SW 1271 (cell line): ENCODE measurements at places on chromosomes 4 and X.

GRCh38 chr4:42277291-42277690 is 120.0 kb upstream of the SHISA3 start:
- DNase-seq: no peak

DNA sequence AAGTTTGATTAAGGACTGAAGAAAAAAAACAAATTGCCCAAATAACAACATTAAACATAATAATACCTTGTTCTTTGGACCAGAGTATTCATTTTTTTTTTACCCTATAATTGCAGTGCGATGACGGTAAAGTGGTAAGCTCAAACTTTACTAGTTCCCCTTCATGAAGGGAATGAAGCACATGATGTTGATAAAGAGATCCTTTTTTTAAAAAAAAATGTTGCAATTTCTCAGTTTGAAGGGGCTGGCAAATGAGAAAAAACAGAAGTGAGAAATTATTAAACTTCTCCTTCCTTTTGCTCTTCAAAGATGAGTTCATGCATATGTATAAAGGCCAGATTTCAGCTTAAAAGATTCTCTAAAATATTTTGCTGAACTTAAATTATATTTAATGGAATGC is 231.7 kb downstream of the C4orf33 start:
- DNase-seq: no peak

DNA sequence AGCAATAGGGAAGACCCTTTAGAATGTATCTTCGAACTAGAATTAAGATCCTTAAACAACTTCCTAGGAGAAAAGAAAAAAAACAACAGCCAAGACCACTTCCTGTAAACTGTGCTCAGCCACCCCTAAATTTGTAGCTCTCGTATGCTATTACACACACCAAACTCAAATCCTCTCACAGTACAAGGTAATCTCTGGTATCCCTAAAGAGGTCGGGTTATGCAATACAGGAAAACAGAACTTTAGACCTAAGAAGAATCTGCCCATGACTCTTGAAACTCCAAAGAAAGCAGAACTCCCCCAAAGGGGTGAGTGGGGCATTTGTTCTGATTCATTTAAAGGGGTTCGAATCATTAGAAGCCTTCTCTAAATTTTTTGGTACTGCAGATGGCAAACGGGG is 170.9 kb upstream of the CASK start:
- DNase-seq: no peak

DNA sequence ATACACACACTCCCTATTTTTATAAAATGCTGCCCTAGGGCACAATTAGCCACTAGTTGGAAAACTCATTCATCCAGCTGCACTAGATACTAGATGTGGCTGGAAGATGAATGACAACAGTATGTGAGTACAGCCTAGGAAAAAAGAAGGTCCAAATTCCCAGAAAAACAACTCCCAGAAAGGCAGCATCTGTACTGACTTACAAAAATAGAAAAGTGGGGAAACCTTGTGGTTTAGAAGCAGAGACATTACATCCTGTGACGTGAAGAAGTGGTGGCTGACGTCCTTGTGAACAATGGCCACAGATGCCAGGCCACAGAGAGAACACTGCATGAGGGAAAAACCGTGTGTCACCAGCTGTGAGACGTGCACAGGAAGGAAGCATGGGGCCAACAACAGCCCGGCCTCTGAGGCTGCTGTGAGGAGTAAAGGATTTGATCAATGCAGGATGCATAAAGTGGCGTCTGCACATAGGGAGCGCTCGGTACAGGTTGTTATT is 81.2 kb downstream of the SPRY1 start:
- DNase-seq: no peak

DNA sequence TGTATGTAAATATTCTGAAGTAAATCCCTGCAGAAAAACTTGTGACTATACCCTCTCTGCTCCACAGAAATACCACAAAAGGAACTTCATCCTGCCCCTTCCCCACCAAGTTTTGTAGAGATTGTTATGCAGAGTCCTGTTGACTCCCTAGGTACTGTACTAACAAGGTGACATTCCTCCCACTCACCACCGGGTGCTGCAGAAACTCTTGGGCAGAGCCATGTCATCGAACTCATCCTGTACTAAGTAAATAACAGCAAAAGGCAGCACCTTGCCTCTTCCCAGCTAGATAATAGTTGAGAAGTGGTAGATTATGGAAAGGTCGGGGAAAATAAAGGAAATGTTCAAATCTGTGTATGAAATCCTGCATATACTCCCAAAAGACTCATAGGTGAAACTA is 233.3 kb downstream of the STPG2 start:
- DNase-seq: no peak

DNA sequence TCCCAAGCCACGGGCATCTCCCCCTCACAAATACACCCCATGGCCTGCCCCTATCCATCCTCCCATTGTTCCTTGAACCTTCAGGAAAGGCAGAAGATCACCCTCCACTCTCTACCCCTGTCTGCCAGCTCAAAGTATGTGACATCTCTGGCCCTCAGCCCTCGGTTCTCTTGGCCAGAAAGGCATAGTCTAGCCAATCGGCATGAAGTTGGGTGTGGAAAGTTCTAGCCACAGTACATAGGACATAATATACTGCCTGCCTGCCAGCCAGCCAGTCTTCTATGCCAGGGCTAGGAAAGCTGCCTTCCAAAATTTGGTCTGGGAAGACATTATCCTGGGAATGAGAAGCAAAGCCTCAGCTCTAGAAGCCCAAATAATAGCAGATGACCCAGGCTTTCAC is 3.2 kb upstream of the PLP1 start:
- DNase-seq: no peak

DNA sequence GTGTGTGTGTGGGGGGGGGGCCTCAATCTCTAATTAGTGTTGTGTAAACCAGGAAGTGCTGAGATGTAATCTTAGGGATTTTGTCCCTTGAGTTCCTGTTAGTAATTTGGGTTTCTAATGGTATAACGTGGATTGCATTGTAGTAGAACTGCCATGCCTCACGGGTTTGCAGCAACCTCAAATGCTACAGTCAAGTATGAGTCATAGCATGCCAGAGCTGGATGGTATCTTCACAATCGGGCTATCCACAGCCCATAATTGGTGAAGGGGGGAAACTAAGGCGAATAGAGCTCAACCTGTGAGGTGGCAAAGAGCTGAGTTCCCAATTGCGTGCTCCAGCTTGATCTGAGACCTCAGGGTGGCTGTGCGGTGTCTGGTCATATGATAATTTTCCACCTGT is 2.2 kb upstream of the FMR1NB start:
- DNase-seq: no peak

DNA sequence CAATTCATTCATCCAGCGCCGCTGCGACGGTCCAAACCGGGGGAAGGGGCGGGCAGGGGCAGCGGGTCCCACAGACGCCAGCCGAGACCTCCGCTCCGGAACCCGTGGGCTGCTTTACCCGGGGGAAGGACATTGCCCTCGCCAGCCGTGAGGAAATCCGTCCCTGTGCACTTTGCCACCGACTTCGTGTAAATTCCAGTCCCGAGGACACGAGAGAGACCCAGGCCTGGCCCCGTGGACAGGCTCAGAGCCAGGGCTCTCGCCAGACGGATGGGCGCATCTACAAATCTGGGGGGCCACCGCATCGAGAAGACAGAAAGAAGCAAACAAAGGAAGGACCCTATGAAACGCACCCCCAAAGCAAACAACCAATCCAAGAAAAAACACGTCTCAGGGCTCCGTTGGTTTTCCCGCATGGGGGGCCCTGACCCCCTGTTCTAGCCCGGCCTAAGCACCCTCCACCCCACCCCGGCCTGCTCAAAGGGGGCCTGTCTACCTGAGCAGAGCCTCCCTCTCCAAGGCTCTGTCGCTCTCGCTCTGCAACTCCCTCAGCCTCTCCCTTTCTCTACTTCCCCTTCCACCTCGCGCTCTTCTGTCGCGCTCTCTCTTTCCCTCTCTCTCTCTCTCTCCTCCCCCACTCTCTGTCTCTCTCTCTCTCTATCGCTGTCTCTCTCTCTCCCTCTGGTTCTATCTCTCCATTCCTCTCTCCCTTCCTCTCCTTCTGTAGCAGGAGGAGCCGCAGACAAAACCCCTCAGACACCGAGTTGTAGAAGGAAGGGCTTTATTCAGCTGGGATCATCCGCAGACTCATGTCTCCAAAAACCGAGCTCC is 11.3 kb downstream of the FRG2 start:
- DNase-seq: no peak

DNA sequence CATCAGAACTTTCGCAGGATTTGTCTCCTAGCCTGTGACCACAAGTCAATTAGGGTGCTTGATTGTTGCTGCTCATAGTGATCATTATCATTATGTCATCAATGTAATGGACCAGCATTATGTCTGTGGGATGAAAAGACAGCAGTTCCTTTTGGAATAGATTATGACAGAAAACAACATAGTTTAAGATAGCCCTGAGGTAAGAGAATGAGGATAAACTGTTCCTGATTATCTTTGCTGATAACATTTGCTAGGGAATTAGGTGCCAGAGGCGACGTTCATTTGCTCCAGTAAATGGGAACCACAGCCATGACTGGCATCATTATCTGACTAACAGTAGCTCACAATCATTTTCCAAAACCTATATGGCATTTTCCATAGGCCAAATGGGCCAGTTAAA is 12.7 kb upstream of the THOC2 start:
- no peak for DNase-seq

DNA sequence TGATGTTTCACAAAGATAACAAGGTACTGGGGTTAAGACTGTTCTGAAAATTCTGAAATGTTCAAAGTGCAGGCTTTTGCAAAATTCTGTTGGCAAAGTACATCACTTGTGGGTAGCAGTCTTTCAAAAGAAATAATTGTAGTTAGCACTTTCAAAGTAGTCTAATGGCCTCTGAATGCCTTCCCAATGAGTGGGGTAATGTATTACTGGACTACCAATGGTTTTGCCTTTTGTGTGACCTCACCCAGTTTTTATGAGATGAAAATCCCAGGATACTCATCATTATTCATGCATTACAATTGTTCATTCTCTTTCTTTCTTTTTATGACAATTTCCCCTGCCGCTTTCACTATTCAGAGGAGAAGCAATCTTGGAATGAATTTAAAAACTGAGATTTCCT is 686.1 kb downstream of the GLUD2 start:
- no peak for DNase-seq

DNA sequence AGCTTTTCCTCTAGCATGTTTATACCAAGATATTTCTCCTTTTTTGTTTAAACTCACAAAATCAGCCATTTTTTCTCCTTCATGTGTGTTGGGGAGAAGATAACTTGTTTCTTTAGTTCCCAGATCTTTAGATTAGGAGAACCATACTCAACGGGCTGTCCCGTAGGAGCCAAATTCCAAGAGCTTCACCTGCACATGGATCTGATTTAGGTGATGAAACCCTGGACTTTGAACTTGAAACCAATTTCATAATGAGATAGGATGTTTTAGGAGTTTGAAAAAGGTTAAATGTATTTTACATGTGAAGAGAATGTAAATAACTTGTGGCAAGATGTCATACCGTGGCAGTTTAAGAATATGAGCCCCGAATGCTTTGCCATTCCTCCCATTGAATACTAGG is 280.0 kb upstream of the PCDH18 start:
- no peak for DNase-seq

DNA sequence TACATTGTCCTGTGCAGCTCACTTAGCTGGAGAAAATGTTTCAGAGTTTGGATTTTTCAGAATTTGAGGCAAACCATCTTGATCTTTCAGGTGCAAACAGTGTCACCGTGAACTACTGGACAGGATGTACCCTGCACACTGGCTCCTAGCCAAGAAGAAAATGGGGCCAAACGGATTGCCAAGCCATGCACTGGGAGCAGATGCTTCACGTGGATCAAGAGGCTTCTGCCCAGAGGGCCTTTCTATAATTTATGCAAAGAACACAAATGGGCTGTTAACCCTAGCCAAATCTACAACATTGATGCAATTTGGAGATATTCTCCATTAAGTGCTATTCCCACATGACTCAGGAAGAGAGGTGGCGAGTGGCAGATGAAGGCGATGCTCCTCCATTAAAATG is 46.9 kb upstream of the ATP8A1 start:
- no peak for DNase-seq

DNA sequence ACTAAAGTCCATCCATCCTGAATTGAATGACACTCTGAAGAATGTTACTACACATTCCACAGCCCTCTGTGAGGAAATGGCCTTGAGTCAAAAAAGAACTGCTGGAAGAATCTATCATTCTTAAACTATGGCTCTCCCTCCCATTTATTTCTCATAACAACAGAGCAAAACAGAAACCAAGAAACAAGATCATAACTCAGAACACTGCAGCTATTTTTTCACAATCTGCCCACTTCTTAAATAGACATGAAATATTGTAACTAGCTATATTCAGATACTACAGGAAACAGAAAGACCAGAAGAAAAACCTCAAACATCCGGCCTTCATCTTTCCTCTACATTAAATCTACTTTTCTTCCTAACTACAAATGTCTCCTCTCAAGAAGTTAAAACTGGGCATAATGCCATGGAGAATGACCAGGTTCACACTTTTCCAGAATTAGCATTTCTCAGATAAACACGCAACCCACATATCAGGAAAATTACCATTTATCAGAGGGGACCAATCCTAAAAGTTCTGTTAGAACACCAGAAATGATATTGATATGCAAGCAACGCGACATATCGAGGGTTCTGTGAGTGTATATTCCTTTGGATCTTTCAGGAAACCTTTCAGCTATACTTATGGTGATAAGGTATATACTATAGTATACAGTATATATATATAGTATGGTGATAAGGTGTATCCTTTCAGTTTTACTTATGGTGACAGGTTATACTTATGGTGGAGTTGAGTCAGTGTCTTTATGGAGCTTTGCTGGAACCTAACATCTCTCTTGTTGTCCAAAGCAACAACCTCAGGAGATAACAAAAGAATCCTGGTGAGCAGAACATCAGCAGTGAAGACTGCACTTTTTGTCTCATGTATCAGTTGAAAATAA is 60.4 kb upstream of the IRF2 start:
- no peak for DNase-seq

- no peak for DNase-seq
Measured at GRCh38 chr4:78648640-78649363, 97.2 kb downstream of the ANXA3 start.

DNA sequence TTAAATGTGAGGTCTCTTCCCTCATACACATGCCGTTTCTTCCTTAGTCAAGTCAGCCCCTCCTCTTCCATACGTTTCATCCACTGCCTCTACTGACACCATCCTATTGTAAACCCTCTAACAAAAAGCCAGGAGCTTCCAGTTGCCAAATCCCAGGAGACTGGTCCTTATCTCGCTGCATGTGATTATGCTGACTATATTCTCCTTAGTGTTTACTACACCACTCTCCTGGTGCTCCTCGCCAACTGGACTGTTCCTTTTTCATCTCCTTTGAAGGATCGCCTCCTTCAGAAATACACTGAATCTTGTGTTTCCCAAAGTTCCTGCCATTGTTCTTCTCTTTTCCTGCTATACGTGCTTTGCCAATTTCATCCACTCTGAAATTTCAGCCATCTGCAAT is 27.7 kb downstream of the MAML3 start:
- no peak for DNase-seq

GRCh38 chr4:116088771-116089170 is 975.4 kb upstream of the NDST4 start:
- DNase-seq: no peak

- no peak for DNase-seq
Measured at GRCh38 chr4:175536852-175537453, 275.1 kb downstream of the GPM6A start.

GRCh38 chr4:15469402-15470127 is at the start of gene CC2D2A:
Gene CC2D2A (plus strand): TSS chr4:15469882. CDS start chr4:15475933, 6,051 bp downstream.
- DNase-seq: no peak
